ENCODE measurements at places on chromosomes 5 and 9.
A peak's percentile ranks its signal among the peaks of the same experiment; 100 is the strongest.

DNA sequence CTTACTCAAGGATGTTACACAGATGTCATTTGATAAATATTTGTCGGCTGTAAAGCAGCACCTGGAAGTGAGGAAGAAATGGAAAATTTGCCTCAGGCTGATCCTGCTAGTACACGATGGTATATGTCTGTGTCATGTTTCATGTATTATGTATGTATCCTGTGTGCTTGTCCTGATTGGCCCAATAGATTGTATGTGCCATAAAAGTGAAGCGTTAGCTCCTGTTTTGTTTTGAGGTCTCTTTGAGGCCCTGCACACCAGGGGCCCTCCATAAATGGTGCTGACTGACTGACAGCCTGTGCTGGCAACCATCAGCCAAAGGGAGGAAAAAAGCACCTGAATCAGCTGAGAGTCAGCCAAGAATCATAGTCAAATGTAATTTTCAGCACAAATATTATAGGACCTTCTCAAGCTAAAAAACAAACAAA, 11.8 kb upstream of the LNPEP start:
- no peak for DNase-seq

DNA sequence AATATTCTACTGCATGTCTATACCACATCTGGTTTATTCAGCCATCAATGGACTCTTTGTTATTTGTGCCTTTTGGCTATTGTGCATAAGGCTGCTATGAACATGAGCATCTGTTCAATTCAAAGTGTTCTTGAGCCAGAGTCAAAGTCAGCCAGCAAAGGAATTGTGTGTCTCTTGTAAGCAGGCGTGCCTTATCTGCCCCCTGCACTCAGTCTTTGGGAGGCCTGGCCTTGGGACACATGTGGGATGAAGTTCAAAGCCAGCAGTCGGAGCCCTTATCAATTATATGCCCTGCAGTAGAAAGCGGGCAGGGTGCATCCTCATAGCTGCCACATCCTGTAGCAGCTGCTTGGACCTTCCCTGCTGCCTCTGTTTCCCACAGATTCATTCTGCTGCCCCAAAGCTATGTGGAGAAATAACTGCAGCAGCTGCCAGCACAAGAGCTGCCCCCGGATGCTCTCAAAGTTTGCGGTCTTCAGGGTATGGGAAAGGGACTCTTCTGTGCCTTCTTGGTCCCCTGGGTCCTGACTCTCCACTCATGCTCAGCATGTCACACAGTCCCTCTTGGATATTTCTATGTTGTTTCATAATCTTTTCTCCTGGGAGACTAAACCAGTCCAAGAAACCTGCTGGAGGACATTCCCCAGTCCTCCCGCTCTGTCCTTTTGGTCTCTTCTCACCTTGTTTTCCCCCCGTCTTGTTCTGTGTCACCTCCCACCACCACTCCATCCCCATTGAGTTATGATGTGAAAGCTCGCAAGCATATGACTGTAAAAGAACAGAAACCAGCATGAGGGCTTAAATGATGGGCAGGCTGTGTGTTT, 35.9 kb downstream of the STOM start:
- DNase-seq: no peak

GRCh38 chr9:122158202-122158601, 1.4 kb downstream of the NDUFA8 start:
- DNase-seq: peak; percentile 36

DNA sequence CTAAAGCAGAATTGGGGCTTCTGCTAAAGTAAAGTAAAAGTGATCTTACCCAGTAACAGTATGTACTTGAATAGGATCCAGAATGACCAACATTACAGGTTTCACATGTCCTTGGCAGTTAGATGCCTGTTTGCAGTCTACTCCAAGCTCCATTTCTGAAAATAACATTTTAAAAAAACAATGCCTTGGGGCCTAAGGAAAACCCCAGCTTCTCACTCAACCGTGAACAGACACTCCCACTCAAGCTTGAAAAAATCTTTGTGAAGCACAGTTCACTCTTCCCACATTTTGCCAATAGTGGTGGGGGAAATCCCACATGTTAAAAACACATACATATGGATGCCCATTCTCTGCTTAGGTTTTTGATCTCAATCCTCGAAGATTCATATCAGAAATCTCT, 304.1 kb downstream of the ARRDC3 start:
- no peak for DNase-seq

GRCh38 chr5:32299059-32299677, 13.6 kb downstream of the MTMR12 start:
- DNase-seq: peak; percentile 10

- no peak for DNase-seq
Observed at GRCh38 chr5:158978061-158978460, 121.7 kb downstream of the EBF1 start.

DNA sequence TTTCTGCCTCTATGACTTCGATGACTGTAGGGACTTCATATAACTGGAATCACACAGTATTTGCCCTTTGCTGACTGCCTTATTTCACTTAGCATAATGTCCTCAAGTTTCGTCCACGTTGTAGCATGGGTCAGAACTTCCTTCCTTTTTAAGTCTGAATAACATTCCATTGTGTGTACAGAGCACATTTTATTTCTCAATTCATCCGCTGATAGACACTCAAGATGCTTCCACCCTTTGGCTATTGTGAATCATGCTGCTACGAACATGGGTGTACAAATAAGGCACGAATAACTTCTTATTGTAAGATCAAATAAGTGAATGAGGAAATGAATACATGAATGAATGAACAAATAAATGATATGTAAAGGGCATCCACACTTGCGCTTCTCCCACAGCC, 13.0 kb downstream of the BARX1 start:
- peak; percentile 28 for DNase-seq

DNA sequence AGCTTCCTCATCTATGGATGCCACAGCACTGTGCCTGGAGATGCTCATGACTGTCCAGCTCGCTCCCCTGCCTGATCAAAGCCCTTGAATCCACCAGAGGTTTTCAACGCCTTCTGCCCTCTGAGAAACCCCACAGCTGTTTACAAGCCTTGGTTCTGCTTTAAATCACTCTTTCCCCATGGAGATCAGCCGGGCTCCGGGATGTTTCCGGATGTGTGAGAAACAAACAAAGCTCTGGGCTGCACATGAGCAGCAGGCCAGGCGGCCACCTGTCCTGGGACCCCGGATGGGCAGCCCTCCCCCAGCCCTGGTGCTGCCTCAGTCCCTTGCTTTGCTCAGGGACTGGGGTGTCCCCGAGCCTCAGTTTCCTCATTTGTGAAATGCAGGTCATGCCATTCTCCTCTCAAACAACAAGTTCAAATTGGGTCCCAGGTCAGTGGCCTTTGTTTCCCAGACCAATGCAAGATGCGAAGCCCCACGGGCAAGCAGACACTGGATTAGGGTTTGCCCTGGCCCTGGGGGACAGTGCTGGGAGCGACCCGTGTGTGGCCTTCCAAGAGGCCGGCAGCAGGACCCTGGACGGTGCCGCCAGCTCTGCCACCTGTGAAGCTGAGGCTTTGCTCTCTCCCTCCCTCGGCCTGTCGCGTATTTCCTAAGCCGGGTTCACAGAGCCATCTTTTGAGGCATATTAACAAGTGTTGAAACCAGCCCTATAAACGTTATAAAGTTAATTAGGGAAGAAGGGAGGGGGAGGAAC, 42.4 kb upstream of the PHYKPL start:
- no peak for DNase-seq
